NCI-H2107 (cell line): ENCODE measurements at places on chromosomes 5 and 9.
A peak's percentile ranks its signal among the peaks of the same experiment; 100 is the strongest.

- DNase-seq = peak; percentile 43
Observed at GRCh38 chr9:128702445-128702948, at the start of gene PKN3. PKN3 (plus strand) TSS chr9:128702503; CDS start chr9:128702916, 413 bp downstream.

DNA sequence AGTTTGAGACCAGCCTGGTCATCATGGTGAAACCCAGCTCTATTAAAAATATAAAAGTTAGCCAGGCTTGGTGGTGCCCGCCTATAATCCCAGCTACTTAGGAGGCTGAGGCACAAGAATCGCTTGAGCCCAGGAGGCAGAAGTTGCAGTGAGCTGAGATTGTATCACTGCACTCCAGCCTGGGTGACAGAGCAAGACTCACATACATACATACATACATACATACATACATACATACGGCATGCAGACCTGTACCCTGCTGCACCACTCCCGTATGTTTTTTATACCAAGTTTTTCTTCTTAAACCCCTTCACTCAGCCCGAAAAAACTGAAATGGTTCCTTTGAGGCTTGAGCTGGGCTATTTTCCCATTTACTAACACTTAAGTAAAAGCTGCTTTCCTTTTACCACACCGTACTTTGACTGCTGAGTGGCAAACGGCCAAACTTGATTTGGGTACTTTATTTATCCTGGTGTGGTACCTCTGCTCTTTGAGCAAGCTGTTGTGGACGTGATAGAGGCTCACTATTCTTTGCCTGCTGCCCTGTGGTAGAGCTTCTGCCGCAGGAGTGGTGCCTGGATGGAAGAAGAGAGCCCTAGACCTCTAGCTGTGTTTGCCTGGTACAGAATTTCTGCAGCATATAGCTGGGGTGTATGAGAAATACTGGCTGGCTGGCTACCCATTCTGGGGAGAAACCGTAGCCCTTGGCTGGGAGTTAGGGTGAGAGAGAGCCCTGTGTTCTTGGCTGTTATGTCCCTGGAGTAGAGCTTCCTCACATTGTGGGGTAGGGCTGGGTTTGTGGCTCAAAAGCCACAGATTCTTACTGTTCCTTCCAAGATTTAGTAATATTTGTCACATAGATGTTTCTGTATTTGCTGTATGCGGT is 19.4 kb downstream of the IPO11 start:
- DNase-seq = no peak

GRCh38 chr5:79120221-79120620 is 8.6 kb downstream of the BHMT start:
- DNase-seq = no peak

DNA sequence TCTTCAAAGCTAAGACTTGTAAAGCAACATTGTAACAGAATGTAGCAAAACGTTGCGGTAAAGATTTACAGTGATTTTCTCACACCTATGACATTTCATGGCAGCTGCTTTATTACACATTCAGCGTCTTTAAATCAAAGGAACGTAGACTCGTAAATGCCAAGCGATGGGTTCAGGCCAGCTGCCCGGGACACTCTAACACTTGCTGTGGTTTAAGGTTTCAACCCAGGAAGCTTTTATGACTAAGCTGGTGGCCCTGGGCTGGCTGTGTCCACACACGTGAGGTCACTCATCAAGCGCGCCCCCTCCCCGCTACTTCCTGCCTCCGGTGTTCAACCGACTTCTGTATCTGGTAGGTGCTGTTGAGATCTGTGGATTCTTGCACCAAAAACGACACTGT is 2.5 kb downstream of the SLC6A18 start:
- peak; percentile 71 for DNase-seq

DNA sequence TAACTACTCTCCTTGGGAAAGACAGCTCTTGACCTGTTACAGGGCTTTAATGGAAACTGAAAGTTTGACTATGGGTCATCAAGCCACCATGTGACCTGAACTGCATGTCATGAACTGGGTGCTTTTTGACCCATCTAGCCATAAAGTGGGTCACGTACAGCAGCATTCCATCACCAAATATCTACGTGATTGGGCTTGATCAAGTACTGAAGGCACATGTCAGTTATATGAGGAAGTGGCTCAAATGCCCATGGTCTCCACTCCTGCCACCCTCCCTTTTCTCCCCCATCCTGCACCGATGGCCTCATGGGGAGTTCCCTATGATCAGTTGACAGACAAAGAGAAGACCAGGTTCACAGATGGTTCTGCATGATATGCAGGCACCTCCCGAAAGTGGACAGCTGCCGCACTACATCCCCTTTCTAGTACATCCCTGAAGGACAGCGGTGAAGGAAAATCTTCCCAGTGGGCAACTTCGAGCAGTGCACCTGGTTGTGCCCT is 7.3 kb upstream of the FCN1 start:
- no peak for DNase-seq

- DNase-seq = no peak
Observed at GRCh38 chr5:142600611-142601358, 85.1 kb downstream of the FGF1 start.

DNA sequence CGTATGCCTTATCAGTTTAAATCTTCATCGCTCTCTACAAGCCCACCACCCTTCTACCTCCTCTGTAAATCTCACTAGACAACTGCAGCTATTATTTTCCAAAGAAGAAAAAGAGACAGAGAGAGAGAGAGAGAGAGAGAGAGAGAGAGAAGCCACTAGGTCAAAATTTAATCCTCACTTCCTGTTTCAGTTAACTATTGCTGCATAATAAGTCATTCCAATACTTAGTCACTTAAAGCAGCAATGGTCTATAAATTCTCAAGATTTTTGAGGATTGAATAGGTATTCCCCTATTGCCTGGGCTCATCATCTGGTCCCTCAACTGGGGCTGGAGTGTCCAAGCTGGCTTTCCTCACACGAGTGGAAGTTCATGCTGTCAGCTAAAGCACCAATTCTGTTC is 68.8 kb downstream of the ITGA1 start:
- no peak for DNase-seq

DNA sequence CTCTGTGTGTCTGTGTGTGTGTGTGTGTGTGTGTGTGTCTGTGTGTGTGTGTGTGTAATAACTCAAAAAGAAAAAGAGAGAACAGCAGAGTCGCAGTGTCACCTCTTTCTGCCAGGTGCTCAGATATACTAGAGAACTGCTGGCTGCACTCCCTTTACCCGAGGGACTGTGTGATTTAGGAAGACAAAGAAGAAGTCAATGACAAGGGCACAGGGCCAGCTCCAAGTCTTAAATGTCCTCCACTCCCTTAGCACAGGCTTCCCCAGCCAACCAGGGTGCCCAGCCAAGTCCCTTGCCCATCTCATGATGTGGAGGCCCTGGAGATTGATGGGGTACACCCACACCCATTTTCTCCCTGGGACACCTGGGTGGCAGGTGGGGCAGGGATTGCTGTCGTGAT is 8.7 kb downstream of the CCNJL start:
- peak; percentile 25 for DNase-seq

GRCh38 chr5:127700237-127700766 is 2.9 kb upstream of the CCDC192 start:
- no peak for DNase-seq

DNA sequence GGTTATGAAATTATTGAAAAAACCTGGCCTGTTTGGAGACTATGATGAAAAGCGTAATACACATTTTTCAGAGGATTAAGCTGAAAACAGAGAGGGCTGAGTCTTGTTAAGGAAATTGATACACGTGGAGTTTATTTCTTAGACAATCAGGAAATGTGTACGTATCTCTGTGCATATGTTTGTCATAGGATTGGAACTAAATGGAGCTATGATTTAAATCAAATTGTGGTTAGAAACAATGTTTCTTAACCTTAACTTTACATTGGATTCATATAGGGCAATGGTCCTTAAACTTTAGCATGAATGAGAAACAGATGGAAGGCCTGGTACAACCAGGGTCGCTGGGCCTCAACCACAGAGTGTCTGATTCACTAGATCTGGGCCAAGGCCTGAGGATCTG is 451.6 kb downstream of the CDH18 start:
- no peak for DNase-seq

DNA sequence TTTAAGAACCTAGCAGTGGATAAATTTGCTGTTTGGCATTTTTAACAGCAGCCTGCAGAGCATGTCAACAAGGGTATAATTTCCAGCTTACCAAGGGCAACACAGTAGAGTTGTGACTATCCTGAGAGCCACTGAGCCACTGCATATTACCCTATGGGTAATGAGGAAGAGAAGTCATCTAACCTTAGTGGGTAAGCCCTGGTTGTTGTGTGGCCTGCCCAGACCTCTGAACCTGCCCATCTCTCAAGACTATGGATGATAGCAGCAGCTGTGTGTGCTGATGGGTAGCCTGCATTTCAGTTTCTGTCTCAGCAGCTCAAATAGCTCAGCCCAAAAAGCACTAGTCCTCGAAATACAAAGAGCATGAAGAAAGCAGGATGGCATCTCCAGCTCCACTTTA is 56.1 kb upstream of the PIP5K1B start:
- DNase-seq = no peak

GRCh38 chr5:175045820-175046219 is 321.4 kb downstream of the MSX2 start:
- no peak for DNase-seq

GRCh38 chr5:143696921-143697320 is 115.0 kb upstream of the HMHB1 start:
- DNase-seq = no peak

DNA sequence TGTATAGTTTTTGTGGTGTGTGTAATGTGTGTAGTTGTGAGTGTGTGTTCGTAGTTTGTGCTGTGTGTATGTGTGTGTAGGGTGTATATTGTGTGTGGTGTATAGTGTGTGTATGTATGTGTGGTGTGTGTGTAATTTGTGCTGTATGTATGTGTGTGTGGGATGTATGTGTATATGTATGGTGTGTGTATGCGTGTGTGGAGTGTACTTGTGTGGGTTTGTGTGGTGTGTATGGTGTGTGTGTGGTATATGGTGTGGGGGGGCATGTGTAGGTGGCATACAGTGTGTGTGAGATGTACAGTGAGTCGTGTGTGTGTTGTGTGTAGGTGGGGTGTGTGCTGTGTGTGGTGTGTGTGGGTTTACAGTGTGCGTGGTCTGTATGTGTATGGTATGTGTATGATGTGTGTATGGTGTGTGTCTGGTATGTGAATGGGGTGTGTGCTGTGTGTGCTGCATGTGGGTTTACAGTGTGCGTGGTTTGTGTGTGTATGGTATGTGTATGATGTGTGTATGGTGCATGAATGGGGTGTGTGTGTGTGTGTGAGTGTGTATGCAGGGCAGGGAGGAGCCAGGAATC is 125.2 kb downstream of the GADD45G start:
- DNase-seq = no peak

DNA sequence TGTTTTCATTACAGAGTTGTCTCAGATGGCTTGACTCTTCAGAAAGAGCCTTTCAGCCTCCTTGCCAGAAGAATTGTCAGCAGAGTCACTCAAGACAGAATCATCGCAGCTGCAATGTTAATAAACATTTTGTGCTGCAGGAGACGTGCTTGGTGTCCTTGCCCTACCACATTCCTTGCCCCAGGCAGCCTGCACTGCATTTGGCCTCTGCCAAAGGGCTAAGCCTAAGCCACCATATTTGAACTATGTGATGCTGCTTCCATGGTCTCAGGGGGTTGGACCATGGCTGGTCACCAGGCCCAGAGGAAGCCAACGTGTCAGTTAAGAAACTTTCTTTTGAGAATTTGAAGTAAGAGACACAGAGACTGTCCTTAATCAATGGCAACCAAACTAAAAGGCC is 145.4 kb downstream of the ACTL7B start:
- DNase-seq = no peak

GRCh38 chr5:997001-997474 is 11.6 kb upstream of the NKD2 start:
- no peak for DNase-seq

- no peak for DNase-seq
Observed at GRCh38 chr5:141508798-141509611, 20.1 kb downstream of the PCDHGC5 start.

- no peak for DNase-seq
Observed at GRCh38 chr9:17021387-17021970, 113.4 kb upstream of the CNTLN start.

GRCh38 chr9:84212246-84212645 is 128.3 kb downstream of the SLC28A3 start:
- no peak for DNase-seq

- DNase-seq = no peak
Observed at GRCh38 chr9:93473411-93473810, 20.0 kb upstream of the FAM120AOS start.

DNA sequence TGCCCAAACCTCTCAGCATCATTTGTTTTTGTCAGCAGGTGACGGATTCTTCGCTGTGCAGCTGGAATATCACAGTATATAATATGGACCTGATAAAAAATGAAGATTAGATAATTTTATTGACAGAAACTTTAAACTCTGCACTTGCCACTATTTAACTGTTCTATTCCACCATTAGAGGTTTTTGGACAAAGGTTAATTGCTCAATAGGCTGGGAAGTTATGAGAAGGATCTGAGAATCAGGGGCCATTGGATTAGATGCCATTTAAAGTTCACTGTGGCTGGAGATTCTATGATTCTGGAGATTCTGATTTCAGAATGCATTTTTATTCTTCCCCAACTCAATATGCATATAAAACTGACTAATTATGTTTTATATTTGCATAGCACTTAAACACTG is 59.8 kb upstream of the ANXA1 start:
- no peak for DNase-seq

DNA sequence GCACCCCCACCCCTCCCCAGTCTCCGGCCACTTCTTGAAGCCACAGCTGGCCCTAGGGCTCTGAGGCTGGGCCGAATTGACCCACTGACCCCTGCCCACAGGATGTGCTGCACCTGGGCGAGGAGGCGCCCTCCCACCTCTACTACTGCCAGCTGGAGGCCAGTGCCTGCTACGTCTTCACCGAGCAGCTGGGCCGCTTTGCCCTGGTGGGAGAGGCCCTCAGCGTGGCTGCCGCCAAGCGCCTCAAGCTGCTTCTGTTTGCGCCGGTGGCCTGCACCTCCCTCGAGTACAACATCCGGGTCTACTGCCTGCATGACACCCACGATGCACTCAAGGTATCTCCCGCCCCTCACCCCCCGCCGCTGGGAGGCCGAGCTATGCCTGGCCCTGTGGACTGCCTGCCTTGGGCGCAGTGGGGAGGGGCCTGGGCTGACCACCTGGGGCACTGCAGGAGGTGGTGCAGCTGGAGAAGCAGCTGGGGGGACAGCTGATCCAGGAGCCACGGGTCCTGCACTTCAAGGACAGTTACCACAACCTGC is 21.3 kb downstream of the HK3 start:
- DNase-seq = no peak

- no peak for DNase-seq
Observed at GRCh38 chr5:31680528-31680927, 41.6 kb downstream of the PDZD2 start.
